ENCODE measurements at places on chromosomes 11 and 22.
A peak's percentile ranks its signal among the peaks of the same experiment; 100 is the strongest.

GRCh38 chr11:26779074-26779865 is 57.4 kb upstream of the SLC5A12 start:
- DNase-seq = no peak

DNA sequence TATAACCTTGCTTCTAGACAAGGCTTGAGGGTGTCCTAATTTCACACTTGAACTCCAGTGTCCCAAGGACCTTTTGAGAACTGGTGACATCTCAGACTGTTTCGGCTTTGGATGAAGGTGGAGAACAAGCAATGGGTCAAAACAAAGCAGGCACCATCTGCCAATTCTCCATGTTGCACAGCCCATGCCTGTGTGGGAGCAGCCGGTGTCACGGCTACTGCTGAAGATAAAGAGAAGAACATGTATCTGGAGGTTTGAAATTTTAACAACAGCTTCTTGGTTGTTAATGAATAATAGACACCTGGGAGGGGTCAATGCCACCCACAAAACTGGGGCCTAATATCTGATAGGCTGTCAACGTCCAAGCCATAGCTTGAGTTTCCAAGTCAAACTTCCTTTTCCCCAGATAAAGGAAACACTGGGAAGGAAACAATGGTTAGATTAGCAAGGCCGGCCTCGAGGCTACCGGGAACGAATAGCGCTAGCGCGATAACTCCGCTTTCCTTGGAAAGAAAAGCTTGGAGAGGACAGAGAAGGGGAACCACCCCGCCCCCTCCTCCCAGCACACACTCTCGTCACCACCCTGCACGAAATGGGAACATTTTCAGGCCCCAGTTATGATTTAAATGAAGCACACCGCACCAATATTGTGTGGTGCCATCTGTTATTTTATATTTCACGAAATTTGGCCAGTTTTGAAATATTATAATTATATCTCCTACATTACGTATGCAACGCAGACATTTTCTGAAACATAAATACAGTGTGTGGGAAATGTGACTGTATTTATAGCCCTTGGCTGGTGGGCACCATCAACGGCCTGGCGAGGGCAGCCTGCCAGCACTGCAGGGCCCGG is 21.8 kb upstream of the OPCML start:
- no peak for DNase-seq

GRCh38 chr22:18991821-18992442 is 55.8 kb upstream of the PRODH start:
- DNase-seq = no peak

DNA sequence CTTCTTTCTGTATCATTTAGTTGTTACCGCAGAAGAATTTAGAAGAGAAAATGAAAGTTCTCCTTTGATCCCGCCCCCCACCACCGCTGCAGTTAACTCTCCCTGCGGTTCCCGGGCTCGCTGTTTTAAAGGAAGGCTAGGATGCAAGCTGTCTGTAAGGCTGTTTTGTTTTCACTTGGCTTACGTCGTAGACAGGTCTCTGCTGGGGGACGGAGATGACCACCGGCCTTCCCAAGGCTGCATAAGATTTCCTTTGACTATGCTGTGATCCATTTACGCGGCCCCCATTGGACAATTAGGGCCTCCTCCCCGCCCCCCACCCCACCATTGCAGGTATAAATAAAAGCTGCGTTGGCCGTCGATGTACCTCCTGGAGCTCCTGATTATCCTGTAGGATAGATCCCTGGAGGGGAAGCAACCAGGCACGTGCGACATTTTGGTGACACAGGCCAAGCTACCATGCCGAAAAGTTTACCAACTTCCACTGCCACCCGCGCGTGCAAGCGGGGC is 1.4 kb upstream of the CPT1A start:
- DNase-seq = no peak

DNA sequence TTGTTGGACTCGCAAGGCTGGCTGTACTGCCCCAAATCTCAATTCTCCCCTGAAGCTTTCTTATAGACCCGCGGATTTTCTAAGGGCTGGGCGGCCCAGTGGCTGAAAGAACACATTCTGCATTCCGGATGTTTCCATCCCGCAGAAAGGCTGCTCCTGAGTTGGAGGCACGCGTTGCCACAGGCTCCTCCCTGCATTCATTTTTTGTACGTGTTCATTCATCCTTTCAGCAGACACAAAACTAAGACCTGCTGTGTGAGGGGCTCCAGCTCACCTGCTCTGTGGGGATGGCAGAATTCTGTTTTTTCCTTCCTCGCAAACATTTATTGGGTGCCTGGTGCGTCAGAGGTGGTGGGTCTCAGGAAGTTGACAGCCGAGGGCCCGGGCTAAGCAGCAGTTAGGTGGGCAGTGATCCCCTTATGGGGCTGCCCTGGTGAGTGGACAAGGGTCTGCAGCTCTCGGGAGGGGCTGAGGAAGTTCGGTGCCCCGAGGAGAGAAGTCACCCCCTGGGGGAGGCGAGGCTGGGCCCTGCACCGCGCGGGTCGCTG is 23.7 kb downstream of the SHANK3 start:
- no peak for DNase-seq

DNA sequence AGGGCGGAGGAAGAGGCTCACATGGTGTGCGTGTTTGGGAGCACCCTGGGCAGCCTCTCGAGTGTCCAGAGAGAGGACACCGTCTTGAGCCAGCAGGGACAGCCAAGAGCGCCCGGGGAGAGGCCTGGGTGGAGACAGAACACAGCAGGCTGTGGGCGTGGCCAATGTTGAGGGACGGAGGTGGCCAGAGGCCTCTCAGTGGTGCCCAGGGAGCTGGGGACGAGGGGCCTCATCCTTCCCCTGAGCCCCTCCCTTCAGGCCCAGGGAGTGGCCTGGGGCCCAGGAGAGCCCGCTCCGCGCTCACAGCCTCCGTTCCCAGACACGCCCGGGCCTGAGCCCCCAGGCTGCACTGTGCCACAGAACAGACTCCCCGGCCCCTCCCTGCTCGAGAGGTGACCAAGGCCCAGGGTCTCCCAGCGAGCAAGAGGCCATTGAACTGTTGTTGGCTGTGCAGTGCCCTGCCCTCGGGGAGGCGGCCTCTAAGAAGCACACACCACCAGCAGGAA is 48.4 kb downstream of the CDKN1C start:
- peak; percentile 42 for DNase-seq

DNA sequence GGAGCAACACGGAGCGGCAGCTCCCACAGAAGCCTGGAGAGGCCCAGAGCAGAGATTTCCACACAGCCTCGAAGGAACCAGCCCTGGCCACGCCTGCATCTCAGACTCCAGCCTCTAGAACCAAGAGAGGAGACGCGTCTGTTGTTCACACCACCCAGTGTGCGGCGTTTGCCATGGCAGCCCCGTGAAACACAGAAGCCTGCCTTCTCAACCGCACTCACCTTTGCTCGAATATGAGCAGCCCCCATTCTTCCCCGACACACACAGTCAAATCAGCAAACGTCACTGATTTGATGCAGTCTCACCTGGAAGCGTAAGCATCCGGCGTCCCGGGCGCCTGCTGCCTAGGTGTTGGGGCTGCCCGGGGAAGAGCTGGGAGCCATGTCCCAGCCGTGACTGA is 14.2 kb upstream of the TALDO1 start:
- DNase-seq = no peak

Data from CD14-positive monocyte (primary cell).